ENCODE measurements at places on chromosomes 6 and 20. TPM values are rescaled to one million over a fixed set of nuclear protein-coding genes. Genes with fewer than 3 reads are reported as not detected.

DNA sequence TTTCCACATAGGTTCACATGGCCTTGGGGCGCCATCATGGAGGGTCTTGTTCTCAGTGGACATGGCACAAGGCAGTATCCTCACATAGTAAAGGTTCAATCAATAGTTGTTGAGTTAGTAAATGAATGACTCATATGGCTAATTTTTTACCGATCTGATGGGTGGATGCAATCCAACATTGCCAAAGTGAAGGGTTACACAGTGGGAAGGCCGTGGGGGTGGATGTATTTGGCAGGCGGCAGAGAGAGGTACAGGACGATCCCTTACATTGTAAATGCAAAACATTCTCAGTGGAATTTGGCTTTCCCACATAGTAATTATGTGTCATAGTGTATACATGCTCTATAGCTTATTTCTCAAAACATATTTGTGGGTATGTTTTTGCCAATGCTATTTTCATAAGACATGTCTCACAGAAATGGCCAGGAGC lies 21.0 kb upstream of the PDE7B start:
- no peak for DNase-seq

GRCh38 chr20:47041396-47041899 lies 146.8 kb downstream of the EYA2 start:
- no peak for DNase-seq

- no peak for DNase-seq
These were observed 228.2 kb downstream of the RFPL4B start for GRCh38 chr6:112575309-112575834.

GRCh38 chr6:136677822-136678221 lies 114.5 kb downstream of the MAP3K5 start:
- no peak for DNase-seq

DNA sequence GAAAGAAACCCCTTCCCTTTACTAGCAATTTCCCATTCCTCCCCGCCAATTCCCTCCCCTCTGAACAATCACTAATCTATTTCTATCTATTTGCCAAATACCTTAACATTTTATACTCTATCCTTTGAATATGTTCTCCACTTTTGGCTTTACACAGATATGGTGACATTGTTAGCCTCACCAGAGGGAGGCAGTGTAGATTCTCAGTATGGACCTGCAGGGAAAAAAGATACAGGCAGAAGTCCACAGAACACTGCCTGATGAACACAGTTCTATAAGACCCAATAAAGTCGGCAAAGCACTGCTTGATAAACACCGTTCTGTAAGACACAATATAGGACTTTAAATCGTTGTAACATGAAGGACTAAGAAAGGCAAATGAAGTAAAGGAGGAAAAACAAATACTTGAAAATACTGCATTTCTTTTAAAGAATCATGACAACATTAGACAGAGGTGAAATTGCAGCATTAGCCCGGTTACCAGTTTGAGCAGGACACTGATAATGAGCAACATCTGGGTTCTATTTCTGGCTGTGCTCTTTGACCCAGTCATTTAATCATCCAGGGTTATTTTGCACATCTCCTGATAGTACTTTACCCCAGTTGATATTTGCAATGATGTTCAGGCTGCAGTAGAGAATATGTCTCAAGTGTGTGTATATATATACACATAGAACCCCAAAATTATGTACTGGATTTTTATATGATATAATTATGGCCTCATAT lies 296.8 kb downstream of the UTRN start:
- peak; percentile 36 for DNase-seq

Gene C6orf58
- not detected for total RNA-seq

Gene HEY2
- total RNA-seq = not detected
